ENCODE measurements at places on chromosomes 1 and 21.
A peak's percentile ranks its signal among the peaks of the same experiment; 100 is the strongest.

DNA sequence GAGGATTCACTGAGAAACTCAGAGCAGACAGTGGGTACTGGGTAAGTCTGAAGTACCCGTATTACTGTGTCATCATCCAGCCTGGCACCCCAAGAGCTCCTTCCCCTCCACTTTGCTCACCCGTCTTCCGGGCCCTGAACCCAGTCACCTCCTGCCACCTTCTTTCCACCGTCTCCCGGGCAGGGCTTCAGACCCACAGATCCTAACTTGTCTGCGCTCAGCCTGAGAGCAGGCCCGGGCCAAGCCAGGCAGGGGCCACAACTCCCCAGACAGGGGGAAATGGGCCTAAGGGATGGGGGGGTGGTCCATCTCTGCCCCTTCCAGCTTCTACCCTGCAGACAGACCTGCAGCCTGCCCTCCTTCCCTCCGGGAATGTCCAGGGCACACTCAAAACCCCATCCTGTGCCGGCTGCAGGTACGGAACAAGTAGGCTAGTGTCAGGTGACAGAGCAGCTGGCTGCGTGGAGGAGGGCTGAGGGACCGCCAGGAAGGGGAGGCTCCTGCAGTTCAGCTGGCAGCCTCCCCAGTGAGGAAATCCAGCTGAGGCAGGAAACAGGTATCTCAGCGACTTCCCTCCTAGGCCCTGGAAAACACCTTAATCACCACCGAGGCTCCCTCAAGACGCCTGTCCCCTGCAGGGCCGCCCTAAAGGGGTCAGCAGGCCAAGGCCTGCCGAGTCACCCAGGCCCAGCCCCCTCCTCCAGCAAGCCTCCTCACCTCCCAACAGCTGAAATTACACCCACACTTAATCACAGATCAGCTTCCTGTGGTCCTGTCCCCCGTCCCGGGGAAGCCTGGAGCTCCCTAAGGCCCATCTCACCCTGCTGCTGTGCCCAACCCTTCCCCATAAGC lies 3.5 kb downstream of the HSPG2 start:
- DNase-seq: no peak

DNA sequence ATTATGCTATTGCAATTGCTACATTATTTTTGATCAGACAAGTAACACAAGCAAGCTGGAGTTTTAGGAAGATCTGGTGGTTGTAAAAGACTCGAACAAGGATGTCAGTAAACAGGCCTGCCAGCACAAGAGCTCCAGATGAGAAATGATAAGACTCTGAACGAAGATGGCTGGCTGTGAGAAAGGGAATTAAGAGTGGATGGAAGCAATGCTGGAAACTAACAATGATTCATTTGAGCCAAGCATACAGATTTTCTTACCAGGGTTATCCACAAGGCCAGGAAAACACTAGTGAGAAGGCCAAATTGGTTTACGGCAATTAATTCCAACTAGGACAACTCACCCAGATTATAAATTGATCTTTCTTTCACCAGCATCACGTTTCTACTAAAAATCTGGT lies 54.2 kb downstream of the NRIP1 start:
- no peak for DNase-seq

DNA sequence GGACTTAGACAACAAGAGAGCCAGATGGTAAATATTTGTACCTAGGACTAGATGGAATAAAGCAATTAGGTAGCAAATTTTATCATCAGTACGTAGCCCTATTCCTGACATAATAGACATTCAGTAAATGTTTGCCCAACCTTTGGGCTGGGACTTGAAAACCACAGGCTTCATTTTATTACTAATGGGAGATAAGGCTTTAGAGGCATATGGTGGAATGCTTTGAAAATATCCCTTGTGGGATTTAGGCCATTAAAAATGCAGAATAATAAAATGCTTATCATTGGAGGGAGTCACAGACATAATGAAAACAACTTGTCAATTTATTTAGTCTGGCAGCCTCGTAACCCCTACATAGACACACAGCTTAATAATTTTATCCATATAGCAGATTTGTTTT lies 296.1 kb upstream of the SPAG17 start:
- no peak for DNase-seq

DNA sequence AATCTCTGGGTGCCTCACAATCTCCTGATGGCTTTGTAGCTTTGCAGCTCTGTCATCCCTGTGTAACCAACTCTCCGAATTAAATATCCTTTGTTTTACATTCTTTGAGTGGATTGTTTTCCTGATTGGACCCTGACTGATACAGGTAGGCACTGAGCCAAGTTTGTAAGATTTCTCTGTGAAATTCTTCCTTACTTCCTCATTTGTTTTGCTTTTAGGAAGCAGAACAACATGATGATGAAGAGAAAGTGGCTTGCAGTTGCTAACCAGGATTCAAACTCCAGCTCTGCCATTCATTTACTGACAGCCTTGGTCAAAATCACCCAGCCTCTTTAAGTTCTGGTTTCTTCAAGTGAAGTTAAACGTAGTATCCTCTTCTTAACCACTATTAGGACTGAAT lies 452.3 kb downstream of the OMA1 start:
- no peak for DNase-seq

DNA sequence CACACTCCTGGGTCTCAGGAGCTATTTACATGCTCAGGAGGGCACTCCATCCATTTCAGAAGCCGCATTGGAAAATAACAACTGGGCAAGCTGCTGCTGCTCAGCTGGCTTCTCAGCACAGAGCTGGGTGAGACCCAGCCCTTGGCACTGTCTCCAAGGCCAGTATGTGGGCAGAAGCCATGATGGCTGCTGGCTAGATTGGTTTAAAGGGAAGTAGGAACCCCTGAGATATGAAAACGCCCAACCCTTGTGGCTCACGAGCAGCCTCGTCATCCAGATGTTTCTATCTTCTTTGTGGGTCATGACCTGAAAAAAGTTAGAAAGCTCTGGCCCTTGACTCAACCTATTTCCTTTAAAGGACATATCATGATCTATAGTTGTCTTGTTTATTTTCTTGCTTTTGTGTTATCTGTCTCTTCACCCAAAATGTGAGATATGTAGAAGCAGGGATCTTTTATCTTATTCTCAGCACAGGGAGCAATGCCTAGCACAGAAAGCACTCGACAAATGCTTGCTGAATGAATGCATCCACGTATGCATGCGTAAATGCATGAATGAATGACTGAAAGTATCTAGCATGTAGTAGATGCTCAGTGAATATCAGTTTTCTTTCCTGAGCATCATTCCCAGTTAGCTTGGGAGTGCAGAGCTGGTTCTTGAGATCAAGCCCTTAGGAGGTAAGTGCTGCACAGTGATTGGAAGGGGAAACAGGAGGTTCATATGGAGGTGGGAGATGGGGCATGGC lies 11.6 kb downstream of the MYBPH start:
- no peak for DNase-seq

DNA sequence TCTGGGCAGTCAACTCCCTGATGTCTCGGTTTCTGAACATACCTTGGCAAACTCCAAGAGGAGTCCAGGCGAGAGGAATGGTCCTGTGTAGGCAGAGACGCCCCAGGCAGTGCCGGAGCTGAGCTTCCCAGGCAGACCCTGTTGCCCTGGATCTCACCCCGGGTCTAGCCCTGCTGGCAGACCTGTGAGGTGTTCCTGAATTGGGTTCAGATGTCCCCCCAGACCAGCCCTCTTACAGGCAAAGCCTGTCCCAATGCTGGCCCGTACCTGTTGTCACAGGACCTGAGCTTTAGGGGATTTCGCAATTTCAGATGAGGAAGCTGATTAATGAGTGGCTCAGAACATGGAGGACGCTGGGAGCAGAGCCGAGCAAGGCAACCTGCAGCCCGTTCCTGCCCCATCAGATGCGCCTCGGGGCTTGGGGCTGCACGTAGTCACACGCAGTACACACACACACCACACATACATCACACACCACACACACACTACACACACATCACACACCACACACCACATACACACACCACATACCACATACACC lies 38.5 kb upstream of the PDE9A start:
- peak; percentile 54 for DNase-seq

DNA sequence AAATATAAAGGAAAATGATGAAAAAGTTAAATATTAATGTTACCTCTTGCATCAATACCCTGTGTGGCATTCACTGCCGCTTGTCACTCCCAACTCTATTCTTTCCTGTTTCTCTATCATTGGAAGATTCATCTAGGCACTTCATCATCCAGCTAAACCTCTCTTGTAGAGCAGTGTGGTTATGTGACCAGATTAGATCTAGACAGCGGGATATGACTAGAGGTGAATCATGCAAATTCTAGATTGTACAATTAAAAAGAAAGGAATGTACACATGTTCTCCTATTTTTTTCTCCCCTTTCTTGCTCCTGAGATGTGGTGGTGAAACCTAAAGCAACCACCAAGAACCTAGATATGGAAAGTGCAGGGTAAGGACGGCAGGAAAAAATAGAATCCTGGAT lies 174.1 kb downstream of the LBR start:
- no peak for DNase-seq

GRCh38 chr1:29924017-29924431 lies 687.7 kb downstream of the PTPRU start:
- DNase-seq: no peak

DNA sequence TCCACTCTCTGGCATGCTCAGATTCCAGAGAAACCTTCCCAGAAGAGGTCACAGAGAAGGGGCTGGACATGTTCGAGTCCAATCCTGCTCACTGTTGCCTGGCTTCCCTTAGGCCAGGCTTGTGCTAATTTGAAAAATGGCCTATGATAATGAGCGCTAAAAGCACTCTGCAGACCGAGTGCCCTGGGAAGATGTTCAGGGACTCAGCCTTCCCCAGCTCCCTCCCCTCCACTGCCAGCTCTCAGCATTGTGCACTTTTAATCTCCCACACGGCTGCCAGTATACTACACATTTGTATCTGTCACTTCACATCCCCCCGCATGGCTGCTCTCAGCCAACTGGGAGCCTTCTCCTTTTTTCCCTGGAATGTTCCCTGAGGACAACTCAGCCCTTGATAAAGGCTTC lies 24.1 kb downstream of the FAM163A start:
- no peak for DNase-seq

GRCh38 chr1:203463469-203464062 lies 12.0 kb upstream of the PRELP start:
- DNase-seq: no peak

DNA sequence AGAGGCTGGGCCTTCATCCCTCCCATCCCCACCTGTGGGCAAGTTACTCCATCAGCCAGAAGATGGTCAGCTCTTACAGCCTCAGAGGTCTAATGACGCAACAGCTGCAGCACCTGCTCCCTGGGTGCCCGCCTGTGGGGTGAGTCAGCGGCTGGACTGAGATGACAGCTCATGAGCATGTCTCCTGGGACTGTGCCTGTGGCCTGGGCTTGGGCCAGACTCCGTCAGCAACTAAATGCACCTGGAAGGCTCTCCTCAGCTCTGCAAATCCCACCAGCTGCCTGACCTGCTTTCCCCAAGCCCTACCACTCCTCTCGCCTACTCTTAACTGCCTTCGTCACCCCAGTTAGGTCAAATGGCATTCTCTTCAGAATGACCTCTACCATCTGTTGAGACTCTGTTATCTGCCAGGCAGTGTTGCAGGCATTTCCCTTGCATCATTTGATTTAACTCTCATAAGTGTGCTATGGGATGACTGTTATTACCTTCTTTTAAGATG lies 47.7 kb downstream of the ETS2 start:
- DNase-seq: peak; percentile 76

- DNase-seq: no peak
Measured at GRCh38 chr1:93771843-93772242, 90.2 kb upstream of the BCAR3 start.

DNA sequence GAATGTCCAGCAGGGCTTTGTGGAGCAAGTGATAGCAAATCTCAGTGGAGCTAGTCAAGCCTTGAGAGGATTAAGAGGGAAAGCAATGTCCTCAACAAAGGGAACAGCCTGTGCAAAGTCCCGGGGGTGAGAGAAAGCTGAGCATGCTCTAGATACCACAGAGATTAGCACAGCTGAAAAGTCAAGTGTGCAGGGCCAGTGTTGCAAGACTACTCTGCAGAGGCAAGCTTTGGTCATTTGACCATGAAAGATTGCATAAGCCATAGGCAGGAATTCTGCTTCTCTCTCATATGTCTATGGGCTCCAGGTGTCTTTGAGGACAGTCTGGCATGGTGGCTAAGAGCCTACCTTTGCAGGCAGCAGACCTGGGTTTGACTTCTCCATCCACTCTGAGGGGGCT lies 181.0 kb upstream of the JUN start:
- no peak for DNase-seq

- DNase-seq: peak; percentile 8
Measured at GRCh38 chr1:11473491-11474034, 5.4 kb upstream of the DISP3 start.

GRCh38 chr1:184163674-184164465 lies 112.3 kb downstream of the TSEN15 start:
- DNase-seq: no peak

GRCh38 chr1:243253926-243254232 lies 1.2 kb downstream of the CEP170 start:
- DNase-seq: no peak

GRCh38 chr1:39398278-39399021 lies 93.0 kb upstream of the BMP8A start:
- DNase-seq: peak; percentile 96

DNA sequence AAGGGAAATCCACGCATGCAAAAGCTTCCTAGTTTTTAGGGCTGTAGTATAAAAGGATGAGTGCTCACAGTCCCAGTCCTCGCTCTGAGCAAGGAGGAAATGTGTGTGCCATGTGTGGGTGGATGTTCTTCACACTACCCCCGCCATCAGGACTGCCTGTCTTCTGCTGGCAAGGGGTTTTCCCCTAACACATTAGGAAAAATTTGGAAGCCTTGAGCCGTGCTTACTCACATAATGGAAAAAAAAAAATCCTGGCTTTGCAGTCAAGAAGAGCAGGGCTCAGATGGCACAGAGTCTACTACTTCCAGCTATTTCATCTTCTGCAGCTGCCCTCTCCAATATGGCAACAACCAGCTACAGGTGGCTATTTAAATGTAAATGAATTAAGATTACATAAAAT lies 363.1 kb downstream of the PLPP3 start:
- DNase-seq: no peak

DNA sequence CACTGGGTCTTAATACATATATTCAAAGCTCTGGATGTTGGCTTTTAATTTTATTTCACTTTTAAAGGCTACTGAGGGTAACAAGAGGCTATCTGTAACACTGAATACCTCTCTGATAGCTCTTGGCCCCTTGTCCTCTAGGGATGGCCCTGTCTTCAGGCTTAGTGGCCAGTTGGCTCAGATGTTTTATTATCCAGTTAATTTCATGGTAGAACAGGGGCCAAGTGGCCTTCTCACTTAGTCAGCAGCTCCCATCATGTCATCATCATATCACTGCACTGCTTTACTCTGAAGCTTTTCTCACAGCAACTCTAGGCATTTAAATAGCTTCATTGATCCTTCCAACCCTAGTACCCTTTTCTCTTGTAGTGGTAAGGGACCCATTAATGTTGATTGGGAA lies 40.2 kb upstream of the MACF1 start:
- DNase-seq: no peak
